ENCODE measurements at places on chromosomes 12 and 14.

DNA sequence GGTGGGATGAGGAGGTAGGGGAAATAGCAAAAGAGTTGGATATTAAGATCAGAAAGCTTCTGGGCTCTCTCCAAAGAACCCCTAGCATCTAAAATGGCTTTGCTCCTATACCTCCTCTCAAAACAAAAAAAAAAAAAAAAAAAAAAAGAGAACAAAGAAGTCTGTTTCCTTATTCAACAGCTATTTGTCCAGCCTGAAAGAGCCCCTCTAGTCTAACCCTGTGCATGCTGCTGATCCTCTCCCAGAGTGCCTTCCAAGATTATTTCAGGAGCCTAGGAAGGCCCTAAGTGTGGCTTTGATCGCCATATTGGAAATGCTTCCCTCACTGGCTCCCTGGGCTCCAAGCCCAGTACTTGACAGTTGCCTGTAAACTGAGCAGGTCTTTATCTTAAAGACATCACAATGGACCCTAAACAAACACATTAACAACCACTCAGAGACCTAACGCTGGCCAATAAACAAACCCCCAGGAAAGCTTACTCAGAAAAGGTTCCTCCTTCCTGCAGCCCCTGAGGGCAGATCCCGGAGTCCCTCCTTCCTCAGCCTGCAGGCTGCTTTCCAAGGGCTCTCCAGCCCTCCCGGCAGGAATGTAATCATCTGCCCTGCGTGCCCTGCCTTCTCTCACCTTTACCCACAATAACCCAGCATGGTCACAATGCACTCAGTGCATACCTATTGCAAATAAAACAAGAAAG, 17.4 kb upstream of the COL2A1 start:
- DNase-seq, result no peak

DNA sequence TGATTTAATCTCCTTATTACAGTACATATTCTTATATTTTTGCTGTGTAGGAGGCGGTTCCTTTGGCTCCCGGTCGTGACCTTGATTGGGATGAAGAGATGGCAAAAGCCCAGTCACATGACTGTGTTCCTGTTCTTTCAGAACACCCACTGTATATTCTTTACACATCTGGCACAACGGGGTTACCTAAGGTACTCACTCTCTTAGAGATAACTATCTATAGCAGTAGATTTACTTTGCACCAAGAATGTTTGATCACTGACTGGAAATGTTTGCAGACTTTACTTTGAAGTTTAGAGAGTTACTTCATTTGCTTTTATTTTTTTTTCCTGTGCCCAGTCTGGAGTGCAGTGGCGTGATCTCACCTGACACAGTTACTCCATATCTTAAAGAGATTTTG, 65.2 kb downstream of the ACSS3 start:
- no peak for DNase-seq

DNA sequence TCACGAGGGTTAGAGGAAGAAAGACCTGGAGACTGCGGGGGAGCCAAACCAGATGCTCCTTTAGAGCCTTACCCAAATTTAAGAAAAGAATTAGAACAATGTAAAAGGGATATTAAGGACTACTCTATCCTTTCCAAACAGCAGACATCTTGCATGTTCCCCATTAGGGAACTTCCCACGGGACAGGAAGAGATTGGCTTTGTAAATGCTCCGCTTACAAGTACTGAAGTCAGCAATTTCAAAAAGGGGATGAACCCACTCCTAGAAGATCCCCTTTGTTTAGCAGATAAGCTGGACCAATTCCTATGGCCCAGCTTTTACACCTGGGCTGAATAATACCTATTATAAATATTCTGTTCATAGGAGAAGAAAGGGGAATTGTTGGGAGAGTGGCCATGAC, 74.2 kb downstream of the APOBEC1 start:
- no peak for DNase-seq

DNA sequence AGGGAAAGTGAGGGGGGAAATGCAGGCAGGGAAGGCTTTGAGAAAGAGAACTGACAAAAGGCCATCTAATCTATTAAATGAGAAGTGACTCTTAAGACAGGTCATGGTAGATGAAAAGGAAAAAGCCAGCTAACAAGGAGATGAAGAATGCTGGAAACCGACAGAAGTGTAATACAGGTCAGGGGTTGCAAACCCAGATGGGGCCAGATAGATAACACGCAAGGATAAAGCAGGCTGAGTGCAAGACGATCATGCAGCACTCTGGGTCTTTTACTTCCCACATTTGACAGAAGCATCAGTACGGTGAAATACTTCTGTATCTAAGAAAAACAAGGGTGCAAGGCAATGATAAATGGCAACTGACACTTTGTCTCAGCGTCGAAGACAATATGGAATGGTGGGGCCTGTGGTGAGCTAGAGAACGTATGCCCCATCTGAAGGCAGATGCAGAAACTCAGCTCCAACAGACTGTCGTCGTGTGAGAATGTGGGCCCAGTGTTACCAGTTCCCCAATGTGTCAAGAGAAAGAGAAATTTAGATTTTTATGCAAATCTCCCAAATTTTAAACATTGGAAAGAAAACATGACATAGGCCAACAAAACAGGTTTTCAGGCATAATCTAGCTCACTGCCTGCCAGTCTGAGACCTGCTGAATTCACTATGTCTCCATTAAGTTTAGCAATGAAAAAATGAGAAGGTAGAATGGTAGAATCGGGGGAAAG, 187.4 kb downstream of the PHLDA1 start:
- DNase-seq, result no peak

GRCh38 chr14:59305231-59305630, 116.8 kb downstream of the DAAM1 start:
- DNase-seq, result no peak

- DNase-seq, result no peak
Measured at GRCh38 chr14:49315570-49315969, 270.6 kb downstream of the RPS29 start.

- DNase-seq, result peak; percentile 56
Measured at GRCh38 chr14:68807148-68807600, 14.3 kb upstream of the ZFP36L1 start.

DNA sequence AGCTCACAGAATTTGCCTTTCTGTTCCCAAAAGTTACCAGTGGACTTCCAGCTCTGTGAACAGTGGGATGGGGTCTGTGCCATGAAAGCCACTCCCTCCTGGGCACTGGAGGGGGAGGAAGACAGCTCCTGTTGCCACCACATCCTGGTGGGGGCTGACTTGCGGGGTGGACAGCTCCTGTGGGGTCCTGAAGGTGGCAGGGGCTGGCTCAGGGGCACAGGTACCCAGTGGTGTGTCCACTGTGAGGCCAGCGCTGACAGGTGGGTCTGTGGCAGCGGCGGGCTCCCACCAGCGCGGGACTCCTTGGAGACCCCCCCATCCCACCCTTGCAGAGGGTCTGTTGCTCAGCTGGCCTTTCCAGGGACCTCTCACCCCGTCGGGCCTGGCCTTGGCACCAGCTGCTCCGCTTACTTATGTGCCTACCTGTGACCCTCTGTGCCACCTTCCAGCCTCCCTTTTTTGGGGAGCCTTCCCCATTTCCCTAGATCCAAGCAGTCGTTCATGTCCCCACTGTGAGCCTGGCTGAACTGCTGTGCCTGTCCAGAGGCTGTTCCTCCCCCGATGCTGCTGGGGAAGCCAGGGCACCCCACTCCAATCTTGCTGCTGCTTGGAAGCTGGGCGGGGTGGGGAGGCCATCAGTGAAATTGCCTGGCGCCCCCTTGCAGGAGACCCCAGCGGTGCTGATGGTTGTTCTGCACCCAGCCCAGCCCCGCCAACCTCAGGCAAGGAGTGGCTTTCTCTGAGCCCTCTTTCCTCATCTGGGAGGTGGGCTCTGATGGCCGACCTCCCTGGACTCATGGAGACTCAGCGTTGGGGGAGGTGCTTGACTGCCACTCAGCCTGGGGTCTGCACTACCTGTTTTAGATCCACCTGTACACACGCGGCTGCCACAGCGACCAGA, 2.2 kb downstream of the TEDC1 start:
- no peak for DNase-seq

- DNase-seq, result no peak
Measured at GRCh38 chr14:104054222-104054905, 31.1 kb upstream of the ASPG start.

- DNase-seq, result no peak
Measured at GRCh38 chr12:57332646-57333312, 81.8 kb upstream of the STAC3 start.

- DNase-seq, result no peak
Measured at GRCh38 chr14:100660882-100661635, 65.6 kb upstream of the DLK1 start.

DNA sequence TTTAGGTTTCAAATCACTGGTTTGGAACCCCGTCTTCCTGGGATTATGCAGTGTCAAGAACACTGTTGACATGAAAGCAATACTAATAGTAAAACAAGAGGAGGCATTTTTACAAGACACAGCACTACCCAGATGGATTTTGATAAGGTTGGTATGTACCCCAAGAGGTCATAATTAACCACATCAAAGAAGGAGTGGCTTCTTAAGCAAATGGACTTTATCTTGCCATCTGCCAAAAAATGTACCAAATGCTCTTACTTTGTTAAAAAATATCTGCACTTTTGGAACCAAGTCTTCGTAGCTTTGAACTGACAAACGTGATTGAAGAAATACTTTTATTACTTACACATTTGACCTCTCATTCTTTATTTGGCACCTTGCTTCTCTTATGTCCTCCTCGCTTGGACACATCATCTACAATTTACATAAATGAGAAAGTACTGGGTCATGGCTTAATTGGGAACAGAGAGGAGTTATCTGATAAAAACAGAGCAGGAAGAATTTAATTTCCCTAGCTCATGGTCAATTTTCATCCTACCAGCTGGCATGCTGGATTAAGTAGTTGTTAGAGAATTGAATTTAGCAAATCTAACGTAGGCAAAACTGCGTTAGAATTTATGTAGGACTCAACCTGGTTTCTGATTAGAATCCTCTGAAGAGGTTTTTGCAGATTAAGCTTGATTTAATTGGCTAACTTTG, 54.5 kb upstream of the PRICKLE1 start:
- DNase-seq, result no peak

- DNase-seq, result no peak
Measured at GRCh38 chr14:22099942-22100763, 426.5 kb upstream of the OR4E1 start.

- no peak for DNase-seq
Measured at GRCh38 chr14:71094722-71095121, 187.5 kb downstream of the PCNX1 start.

- DNase-seq, result peak; percentile 40
Measured at GRCh38 chr14:75249251-75249957, 29.2 kb upstream of the FOS start.

DNA sequence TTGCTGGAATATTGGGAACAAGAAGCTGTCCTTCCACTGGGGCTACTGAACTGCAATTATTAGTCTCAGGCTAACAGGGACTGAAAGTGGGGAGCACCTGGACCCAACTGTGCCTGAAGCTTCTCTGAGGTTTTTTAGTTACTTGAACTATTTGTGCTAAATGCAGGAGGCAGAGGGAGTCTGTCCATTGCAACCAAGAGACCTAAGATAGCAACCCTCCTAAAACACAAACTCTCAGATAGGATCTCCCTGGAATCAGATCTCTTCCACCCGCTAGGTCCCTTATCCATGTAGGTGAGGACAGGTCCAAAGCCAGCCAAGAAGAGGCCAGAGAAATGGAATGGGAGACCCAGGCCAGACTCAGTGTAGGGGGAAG, 58.1 kb downstream of the NCOR2 start:
- no peak for DNase-seq

- no peak for DNase-seq
Measured at GRCh38 chr12:75714462-75715322, 203.3 kb upstream of the KRR1 start.

- DNase-seq, result no peak
Measured at GRCh38 chr14:56860441-56860840, 50.2 kb upstream of the OTX2 start.

GRCh38 chr12:75505706-75506312, 5.6 kb downstream of the KRR1 start:
- no peak for DNase-seq

DNA sequence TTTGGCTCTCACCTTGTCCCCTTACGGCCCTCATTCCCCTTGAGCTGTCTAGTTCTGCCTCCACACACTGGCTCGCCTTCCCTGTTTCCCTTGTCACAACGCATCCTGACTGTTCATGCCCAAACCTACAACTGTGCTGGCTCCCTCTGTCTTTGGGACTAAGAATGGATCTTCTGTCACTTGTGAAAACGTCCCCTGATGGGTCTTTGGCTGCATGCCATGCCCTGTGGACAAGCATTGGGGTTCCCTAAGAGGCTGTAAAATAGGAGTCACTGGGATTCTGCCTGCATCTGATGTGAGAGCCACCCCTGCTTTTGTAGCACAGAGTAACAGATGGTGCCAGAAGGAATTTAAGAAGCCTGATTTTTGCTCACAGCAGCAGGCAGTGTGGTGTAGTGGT, 285.3 kb upstream of the CRY1 start:
- DNase-seq, result no peak

DNA sequence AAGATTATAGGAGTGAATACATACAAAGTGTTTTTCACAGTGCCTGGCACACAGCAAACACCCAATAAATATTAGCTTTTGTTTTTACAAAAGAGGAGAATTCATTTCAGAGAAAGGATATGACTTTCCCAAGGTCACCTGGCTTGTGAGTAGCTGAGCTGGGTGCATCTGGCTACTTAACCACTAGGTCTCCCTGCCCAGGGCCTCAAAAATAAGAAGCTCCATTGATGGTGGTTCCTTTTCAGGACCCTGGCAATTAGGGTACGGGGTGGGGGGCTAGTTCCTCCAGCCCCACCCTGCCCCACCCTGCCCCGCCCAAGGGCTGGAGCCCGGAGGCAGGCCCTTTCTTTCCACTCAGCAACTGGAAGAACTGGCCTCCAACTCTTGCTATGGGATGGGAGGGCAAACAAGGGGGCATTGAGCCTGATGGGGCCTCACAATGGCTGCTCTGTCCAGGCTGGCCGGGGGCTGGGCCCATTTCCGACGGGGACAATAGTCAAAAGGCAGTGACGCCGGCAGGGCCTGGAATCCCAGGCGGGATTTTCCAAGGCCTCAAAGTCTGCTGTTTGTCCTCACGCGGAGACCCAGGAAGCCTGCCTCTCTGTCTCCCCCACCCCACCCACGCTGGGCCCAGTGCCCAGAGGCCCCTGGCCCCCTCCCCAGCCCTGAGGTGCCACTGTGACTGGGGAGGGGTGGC, 8.2 kb upstream of the ATG101 start:
- no peak for DNase-seq

- DNase-seq, result no peak
Measured at GRCh38 chr12:95146769-95147168, 70.5 kb downstream of the FGD6 start.

- DNase-seq, result no peak
Measured at GRCh38 chr12:23929906-23930305, 19.6 kb downstream of the SOX5 start.

- no peak for DNase-seq
Measured at GRCh38 chr12:132169376-132169775, 25.1 kb downstream of the NOC4L start.

All from naive B cell (primary cell).